Activated CD4-positive, alpha-beta T cell treated with anti-CD3 and anti-CD28 coated beads for 24 hours (primary cell): ENCODE measurements at places on chromosomes 12 and 14.

- no peak for DNase-seq
Observed at GRCh38 chr12:68454892-68455291, 122.7 kb upstream of the MDM1 start.

DNA sequence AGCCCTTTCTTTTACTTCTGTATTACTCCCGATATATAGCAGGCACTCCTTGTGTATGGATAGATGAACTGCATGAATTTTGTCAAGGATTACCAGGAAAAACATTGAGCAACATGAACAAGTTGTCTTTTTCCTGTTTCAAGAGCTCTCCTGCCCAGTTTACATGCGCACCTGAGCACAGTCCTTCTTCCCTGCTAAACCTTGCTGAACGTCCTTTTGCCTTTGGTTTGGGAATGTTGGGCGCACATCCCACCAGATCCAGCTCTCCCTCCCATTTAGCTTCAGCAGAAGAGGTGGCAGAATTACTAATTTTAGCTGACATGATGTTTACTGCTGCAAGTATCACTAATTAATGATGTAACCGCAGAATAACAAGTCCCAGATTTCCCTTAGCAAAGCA, 121.4 kb upstream of the TMCC3 start:
- no peak for DNase-seq

DNA sequence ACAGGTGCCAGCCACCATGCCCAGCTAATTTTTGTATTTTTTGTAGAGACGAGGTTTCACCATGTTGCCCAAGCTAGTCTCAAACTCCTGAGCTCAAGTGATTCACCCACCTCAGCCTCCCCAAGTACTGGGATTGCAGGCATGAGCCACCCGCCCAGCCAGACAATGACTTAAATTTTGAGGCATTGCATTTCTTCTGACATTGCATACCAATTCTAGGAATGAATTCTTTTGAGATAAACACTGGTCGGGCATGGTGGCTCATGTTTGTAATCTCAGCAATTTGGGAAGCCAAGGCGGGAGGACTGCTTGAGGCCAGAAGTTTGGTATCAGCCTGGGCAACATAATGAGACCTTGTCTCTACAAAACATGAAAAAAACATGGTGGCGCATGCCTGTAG, 2.5 kb upstream of the CELA1 start:
- no peak for DNase-seq

- DNase-seq, result no peak
Observed at GRCh38 chr12:123960029-123960735, 12.4 kb downstream of the CCDC92 start.

GRCh38 chr12:16352481-16352880, 5.0 kb downstream of the MGST1 start:
- DNase-seq, result no peak

DNA sequence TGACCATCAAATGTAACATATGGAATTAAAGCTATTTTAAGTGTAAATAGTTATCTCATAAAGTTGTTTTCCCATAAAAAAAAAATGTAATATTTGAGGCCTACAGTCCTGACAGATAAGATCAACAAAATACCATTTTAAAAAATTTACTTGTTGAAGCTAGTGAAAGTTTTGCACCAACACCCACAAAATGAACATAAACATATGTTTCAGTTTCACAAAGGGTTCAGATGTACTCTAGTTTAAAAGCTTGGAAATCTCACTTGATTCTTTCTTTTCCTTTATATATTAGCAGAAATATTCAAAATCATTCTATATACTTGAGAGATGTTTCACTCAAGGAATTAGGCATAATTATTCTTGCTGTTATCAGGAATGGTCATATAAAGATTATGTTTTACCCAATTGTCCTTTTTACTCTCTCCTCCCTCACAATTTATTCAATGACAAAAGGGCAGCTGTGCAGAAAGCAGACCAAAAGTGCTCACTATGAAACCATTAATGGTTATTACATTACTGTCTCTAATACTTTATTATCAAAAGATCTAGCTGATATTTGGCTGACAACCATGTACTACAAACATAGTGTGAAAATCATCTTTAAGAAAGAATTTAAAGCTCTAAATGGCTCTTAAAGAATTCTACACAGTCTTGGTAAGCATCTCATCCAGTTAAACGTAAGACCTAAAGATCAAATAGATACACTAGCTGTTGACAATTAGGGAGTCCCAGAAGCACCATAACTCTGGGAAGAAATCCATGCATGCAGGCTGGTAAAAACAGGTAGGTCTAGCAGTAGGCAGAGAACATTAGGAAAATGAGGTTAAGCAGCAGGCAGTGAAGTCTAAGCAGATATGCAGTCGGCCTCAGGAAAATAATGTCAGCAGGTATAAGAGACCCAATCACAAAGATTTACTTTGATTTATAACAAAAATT, 28.8 kb downstream of the KIF21A start:
- no peak for DNase-seq

- no peak for DNase-seq
Observed at GRCh38 chr12:22164139-22164538, 118.1 kb downstream of the CMAS start.

GRCh38 chr14:50021261-50022031, 94.9 kb downstream of the VCPKMT start:
- DNase-seq, result no peak

GRCh38 chr12:14960548-14961465, 594 bp downstream of the ARHGDIB start:
- no peak for DNase-seq

- DNase-seq, result no peak
Observed at GRCh38 chr12:89603678-89604077, 77.8 kb upstream of the POC1B start.

DNA sequence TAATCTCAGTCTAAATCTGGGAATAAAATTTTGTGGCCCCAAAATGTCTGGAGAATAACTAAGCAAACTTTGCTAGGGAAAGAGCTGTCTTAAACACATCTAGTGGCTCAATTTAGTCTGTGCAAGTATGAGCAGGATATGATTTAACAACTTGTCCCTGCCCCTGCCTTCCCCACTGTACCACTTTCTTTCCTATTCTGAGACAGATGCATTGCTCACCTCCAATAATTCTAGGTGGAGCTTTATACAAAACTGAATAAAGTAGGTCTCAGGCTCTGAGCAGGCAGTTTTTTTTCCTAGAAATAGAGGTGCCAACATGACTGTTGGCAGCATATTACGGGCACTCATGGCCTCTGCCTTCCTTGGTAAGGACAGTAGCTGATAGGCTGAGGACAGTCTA, 412.1 kb downstream of the DAD1 start:
- DNase-seq, result no peak

GRCh38 chr14:57038689-57039088, 228.4 kb upstream of the OTX2 start:
- DNase-seq, result no peak

DNA sequence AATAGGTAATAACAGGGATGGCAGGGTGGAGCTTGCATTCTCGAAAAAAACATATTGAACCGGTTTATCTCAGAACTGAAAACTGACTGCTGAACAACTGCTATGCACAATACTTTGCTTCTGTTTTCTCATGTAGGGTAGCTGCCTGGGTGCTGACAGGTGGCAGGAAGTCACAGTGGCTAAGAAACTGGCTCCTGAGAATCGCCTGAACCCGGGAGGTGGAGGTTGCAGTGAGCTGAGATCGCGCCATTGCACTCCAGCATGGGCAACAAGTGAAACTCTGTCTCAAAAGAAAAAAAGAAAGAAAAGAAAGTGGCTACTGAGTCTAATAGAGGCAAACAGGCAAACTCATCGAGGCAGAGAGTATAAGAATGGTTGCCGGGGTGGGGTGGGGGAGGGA, 113.1 kb downstream of the CCDC60 start:
- DNase-seq, result no peak

- DNase-seq, result no peak
Observed at GRCh38 chr12:32273063-32273522, 126.3 kb upstream of the FGD4 start.

GRCh38 chr12:11958221-11959091, 112.3 kb upstream of the BCL2L14 start:
- peak; percentile 48 for DNase-seq

- no peak for DNase-seq
Observed at GRCh38 chr14:71231521-71232393, 324.5 kb downstream of the PCNX1 start.

- no peak for DNase-seq
Observed at GRCh38 chr14:24411443-24412389, 12.9 kb downstream of the NYNRIN start.

DNA sequence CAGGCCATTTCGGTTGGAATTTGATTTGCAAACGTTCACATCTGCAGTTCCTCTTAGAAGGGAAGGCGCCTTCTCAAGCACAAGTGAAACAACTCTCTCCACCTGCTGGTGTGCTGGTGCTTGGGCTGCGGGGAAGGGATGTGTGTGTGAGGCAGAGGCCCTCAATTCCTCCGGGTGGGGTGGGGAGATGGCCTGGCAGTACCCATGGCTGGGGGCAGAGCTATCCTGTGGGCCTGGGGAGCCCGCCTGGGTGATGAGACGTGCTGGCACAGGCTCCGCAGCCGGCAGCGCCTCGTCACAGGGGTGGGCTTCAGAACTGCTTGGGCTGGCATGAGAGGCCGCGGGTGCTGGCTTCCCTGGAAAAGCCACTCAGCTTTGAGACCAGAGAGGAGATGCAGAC, 28.9 kb upstream of the TDRD9 start:
- no peak for DNase-seq

- DNase-seq, result no peak
Observed at GRCh38 chr12:47745485-47746041, 13.1 kb downstream of the RAPGEF3 start.

- DNase-seq, result no peak
Observed at GRCh38 chr14:65304239-65304638, 108.3 kb upstream of the FUT8 start.

DNA sequence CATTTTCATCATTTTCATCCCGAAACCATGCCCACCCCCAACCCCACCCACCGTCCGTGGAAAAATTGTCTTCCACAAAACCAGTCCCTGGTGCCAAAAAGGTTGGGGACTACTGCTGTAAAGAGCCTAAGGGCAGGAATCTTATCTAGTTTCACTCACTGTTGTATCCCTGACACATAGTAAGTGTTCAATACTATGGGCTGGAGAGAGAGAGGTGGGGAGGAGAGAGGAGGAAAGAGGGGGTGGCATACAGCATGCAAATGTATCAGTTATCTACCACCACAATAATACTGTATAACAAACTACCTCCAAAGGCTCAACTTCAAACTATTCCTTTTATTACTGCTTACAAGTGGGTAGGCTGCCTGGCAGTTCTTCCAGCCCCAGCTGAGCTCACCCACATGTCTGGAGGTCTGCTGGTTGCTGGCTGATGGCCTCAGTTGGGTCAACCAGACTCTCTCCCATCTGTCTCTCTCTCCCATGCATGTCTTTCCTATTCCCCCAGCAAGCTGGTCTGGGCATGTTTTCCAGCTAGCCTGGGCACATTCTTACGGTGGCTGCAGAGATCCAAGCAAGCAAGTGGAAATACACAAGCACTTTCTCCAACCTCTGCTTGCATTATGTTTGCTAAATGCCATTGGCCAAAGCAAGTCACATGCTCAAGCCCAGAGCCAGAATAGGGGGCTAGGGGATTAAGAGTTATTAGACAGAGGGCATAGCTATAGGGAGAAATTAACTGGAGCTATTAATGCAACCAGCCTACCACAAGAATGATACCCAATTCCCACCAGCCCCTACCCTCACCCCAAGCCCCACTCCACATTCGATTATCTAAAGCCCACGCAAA, 31.6 kb upstream of the FICD start:
- no peak for DNase-seq

DNA sequence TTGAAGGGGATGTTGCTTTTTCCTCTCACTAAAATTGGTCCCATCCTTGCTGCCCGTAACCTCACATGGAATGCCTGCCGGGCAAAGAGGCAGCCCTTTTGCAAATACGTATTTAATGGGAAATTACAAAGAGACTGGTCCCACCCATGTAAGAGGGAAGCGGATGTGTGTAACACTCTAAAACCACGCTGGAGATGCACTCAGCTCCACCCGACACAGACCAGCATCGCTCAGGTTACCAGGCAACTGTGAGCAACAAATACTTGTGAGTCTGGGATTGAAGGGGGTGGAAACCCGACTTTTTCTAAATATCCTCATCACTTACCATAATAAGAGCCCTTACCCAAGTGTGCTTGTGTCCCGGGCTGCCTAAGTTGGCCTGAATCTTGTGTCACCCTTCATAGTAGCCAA, 47.7 kb downstream of the ELK3 start:
- DNase-seq, result peak; percentile 11
